ENCODE measurements at places on chromosomes 7 and 10.
A peak's percentile ranks its signal among the peaks of the same experiment; 100 is the strongest.

GRCh38 chr7:17640730-17641377, 299.4 kb downstream of the SNX13 start:
- peak; percentile 47 for DNase-seq

- DNase-seq, result peak; percentile 61
Measured at GRCh38 chr7:157490465-157490912, 153.7 kb downstream of the DNAJB6 start.

- no peak for DNase-seq
Measured at GRCh38 chr10:91210014-91210413, 10.4 kb upstream of the PCGF5 start.

- DNase-seq, result peak; percentile 17
Measured at GRCh38 chr10:4708123-4708759, 117.8 kb upstream of the AKR1E2 start.

DNA sequence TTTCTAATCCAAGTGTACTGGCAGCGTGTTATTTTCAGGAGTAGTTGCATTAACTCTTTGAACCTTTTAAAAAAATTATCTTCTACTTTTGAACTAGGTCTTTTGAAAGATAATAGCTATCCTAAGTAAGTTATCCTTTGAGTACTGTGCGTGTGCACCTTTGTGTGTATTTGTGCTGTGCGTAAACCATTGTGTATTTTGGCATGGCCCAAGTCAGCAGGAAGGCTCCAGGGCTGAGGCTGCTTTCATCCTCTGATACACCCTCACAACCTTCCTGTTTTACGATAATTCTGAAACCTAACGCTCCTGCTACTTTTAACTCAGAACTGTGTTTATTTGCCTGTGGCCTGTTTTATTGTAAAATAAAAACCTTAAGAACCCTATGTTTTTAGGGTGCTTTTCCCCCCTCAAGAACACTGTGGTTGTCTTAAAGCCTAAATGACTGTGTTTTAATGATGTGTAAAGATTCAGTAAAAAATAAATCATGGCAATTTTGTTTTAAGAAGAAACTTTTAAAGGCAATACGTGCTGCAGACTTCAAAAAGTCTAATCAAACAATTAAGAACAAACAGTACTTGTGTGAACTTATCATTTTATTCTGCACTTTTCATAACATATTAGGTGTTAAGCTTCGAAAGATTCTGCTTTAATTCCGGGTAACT, 57.5 kb downstream of the HDAC9 start:
- DNase-seq, result no peak

DNA sequence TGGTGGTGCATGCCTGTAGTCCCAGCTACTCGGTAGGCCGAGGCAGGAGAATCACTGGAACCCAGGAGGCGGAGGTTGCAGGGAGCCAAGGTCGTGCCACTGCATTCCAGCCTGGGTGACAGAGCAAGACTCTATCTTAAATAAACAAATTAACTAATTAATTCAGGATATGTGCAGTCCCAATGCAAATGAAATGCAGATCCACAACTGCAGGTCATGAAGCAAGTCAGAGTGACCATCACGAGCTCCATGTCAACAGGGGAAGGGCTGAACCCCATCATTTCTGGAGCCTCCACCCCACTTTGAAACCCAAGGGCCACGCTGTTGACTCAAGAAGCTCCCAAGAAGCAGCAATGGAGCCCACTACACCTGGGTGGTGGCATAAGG, 115.4 kb downstream of the LARP4B start:
- DNase-seq, result no peak

GRCh38 chr7:101031082-101031481, 11.2 kb downstream of the MUC17 start:
- no peak for DNase-seq

GRCh38 chr7:16776053-16776452, 22.5 kb downstream of the TSPAN13 start:
- DNase-seq, result no peak

- DNase-seq, result no peak
Measured at GRCh38 chr10:5583525-5584175, 58.9 kb downstream of the CALML3 start.

GRCh38 chr10:124576526-124577420, 115.2 kb downstream of the LHPP start:
- DNase-seq, result no peak

GRCh38 chr10:13168781-13169180, 7.4 kb downstream of the MCM10 start:
- no peak for DNase-seq

GRCh38 chr10:44056967-44057805, 327.7 kb downstream of the CXCL12 start:
- DNase-seq, result no peak

DNA sequence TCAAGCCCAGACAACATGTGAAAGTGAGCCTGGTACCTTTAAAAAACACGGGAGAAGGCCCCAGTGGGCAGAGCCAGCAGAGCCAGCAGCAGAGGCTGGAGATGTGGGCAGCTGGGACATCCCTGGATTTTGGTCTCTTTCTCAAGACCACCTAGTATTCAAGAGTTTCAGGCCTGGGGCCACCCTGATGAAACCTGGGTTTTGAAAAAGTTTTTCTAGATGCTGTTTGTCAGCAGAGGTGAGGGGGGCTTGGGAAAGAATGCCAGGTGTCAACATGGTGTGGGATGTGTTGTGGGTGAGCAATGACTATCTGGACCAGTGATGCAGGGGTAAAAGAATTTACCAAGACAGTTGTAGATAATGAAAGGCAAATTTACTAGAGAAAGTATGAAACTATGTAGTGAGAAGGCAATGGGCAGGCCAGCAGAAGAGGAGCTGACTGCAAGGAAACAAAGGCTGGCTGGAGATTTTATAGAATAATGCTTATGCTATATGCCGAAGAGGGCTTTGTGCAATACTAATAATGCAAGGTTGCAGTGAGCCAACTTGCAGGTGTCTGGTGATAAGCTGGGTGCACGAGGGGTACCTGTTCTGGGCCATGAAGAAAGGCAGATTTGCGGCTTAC, 28.1 kb upstream of the PLEKHA1 start:
- no peak for DNase-seq

DNA sequence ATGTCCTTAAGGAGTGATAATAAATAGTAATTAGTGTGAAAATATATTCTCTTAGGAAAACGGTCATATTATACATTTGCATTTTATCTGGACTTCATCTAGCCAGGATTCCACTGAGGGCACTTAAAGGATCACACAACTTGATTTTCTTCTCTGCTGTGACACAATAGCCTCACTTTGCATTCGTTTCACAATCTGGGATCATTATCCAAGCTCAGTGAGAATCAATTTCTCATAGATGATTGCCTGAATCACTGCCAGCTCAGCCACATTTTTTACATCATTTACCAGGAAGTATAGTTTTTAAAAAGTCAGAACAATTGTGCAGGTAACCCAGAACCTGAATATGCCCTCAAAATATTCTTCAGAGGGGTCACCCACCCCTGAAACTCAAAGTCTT, 68.9 kb downstream of the PTPRZ1 start:
- no peak for DNase-seq

DNA sequence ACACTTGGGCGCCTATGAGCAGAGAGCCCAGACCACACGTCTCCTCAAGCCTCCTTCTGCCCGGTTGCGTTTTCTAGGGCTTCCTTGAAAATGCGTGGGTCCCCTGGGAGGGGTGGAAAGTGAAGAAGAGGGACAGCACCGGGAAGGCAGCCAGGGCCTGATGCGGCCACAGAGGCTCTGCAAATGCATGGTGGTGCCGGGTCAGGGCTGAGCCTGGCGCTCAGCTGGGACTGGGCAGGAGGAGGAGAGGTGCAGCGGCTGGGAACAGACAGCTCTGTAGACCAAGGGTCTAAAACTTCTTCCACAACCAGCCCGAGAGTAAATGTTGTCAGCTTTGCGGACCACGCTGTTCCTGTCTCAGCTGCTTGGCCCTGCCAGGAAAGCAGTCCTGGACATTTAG, 1.6 kb downstream of the DPYSL4 start:
- no peak for DNase-seq

- no peak for DNase-seq
Measured at GRCh38 chr10:48595539-48595932, 9.3 kb downstream of the ARHGAP22 start.

DNA sequence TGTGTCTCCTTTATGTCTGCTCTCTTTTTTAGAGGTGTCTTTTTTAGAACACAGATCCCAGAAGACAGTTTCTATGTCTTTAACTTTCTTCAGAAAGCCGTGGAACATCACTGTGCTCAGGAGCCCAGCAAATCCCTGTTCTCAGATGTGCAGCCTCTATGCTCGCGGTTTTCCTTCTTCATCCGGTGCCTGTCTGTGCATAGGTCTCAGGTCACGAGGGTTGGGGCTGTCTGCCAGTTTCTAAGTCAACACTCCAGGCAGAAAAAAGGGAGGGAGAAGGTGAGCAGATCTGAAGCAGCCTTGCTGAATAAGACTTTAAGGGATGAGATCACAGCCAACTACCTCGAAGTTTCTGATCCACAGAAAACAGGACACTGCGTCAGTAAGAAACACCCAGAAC, 68.5 kb downstream of the CRTAC1 start:
- no peak for DNase-seq

- DNase-seq, result no peak
Measured at GRCh38 chr10:93435621-93436397, 46.3 kb downstream of the MYOF start.

- no peak for DNase-seq
Measured at GRCh38 chr10:87591589-87591886, 68.1 kb upstream of the PAPSS2 start.

- no peak for DNase-seq
Measured at GRCh38 chr7:30245913-30246312, 38.5 kb upstream of the ZNRF2 start.

Data from hematopoietic multipotent progenitor cell treated with erythropoietin and hydrocortisone succinate and interleukin-3 and kit ligand, for 8 days (in vitro differentiated cells).